ENCODE measurements at places on chromosomes 7 and 10.

GRCh38 chr7:81408728-81409127 lies 361.1 kb downstream of the HGF start:
- no peak for DNase-seq

GRCh38 chr7:110309941-110310340 lies 781.0 kb upstream of the LRRN3 start:
- DNase-seq: no peak

- no peak for DNase-seq
Observed at GRCh38 chr10:114215033-114215432, 24.0 kb upstream of the VWA2 start.

GRCh38 chr10:132774902-132775863 lies 10.8 kb downstream of the NKX6-2 start:
- DNase-seq: no peak

DNA sequence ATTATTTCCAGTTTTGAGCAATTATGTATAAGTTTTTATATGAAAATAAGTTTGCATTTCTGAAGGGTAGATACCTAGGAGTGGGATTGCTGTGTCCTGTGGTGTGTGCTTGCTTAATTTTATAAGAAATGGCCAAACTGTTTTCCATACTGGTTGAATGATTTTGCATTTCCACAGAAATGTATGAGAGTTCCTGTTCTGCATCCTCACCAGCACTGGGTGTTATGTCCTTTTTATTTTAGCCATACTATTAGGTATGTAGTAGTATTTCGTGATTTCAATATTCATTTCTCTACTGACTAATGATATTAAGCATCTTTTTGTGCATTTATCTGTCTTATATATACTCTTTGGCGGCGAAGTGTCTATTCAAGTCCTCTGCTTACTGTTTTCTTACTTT lies 22.3 kb downstream of the CAPZA2 start:
- no peak for DNase-seq

DNA sequence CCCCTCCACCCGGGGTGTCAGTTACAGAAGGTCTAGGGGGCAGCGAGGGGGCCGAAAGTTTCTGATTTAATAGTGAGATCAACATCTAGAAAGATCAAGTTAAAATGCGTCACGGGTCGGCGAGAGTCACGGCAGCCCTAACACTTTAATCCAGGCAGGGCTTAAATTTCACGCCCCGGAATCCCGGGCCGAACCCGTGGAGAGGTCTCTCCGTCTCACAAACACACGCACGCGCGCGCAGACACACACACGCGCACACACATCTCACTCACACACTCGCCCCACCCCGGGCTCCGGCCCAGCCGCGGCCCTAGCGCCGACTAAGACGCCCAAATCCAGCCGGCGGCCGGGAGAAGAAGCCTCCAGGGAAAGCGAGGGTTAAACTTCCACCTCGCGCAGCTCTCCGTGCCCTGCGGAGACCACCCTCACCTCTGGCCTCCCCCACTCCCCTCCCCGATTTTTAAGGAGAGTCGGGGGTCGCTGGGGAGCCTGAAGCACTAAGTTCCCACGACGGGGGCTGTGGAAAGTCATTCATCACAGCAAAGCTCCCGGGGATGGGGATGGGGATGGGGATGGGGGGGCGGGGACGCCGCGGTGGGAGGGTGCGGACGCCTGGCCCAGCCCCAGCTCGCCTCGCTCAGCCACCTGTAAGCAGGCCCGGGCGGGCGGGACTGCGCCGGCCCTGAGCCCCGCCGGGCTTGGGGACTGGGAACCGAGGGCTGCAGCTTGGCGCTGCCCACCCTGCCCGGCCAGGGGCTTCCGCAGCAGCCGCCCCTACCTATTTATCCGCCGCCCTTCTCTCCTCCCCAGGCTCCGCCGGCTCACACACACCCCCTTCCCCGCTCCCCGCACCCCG lies 1.6 kb downstream of the PDGFA start:
- DNase-seq: no peak

- no peak for DNase-seq
Observed at GRCh38 chr7:46652317-46652716, 731.2 kb upstream of the IGFBP3 start.

DNA sequence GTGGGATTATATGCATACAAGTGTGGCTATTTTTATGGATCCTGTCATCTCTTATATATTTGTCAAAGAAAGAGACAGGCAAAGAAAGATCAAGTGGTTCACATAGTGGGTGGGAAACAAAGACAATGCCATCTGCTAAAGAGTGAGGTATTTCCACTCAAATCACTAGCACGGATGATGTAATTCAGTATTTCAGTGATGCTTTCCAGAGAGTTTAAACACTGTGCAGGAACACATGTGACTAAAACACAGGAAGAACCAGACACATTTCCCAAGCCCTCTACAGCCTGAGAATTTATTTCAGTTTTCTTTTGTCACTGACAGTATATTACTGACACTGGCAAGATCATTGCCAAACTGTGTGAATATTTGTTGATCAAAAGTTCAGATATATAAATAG lies 885.7 kb upstream of the CELF2 start:
- DNase-seq: no peak

DNA sequence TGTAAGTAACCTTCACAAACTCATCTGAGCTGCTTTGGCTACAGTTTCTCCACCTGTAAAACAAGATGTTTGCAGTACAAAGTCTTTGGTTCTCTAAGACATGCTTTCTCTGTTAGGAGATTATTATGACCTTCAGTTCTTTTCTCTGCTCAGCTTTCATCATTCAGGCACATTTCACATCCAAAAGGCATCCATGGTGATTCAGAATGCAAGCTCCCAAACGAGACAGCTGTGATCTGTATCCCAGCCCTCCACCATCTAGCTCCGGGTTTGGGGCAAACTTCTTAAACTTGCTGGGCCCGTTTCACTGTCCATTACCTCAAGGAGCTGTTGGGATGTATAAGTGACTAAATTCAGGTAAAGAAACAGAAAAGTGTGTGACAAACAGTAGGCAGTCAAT lies 95.8 kb upstream of the COL1A2 start:
- DNase-seq: no peak
